ENCODE measurements at places on chromosomes 4 and X. TPM values are rescaled to one million over a fixed set of nuclear protein-coding genes. Genes with fewer than 3 reads are reported as not detected.

GRCh38 chr4:121698236-121698671, 1.5 kb upstream of the ANXA5 start:
- no peak for DNase-seq

DNA sequence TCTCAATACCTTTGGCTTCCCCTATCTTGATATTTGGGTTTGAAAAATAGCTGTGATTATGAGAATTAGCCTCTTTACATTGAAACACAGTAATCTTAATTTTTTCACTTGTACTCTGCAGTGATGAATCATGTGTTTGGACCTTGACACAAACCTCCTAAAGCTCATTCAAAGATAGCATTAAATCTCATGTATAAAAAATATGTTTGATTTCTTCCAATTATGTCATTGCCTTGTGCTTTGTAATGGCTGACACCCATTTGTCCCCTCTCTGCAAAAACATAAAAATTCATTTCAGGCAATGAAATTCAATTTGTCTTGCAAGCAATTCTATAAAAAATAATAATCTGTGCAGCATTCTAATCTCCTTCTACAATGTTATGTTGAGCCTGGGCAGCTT, 422.4 kb upstream of the BOD1L1 start:
- no peak for DNase-seq

DNA sequence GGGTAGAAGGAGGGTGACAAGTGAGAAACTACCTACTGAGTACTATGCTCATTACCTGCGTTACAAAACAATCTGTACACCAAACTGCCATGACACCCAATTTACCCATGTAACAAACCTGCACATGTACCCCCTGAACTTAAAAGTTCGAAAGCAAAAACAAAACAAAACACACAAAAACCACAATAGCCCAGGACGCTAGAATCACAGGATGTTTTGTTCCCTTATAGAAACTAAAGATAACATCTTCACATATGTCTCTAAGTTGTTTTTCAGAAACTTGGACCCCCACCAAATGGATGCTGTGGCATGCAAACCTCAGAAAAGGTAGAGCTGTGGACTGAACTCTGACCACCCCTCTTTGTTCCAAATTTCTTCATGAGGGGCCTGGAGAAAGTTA, 25.2 kb upstream of the PNMA5 start:
- no peak for DNase-seq

GRCh38 chr4:4687935-4688727, 146.3 kb upstream of the STX18 start:
- no peak for DNase-seq

DNA sequence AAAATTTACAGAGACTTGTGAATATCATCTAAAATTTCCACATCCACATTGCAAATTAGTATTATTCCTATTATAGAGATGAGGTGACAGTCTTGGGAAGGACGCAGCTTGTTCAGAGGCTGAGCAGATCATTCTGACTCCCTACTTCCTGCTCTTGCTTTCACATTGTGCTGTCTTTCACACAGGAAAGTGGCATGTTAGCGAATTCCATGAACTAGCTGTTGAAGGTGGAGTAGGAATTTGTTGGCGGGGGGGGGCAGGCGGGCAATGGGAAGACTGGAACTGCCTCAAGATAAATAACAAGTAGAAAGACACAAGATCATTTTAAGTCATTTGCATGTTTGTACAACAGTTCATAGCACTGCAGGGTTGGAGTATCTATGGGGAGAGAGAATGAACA, 2.3 kb downstream of the PF4V1 start:
- no peak for DNase-seq

DNA sequence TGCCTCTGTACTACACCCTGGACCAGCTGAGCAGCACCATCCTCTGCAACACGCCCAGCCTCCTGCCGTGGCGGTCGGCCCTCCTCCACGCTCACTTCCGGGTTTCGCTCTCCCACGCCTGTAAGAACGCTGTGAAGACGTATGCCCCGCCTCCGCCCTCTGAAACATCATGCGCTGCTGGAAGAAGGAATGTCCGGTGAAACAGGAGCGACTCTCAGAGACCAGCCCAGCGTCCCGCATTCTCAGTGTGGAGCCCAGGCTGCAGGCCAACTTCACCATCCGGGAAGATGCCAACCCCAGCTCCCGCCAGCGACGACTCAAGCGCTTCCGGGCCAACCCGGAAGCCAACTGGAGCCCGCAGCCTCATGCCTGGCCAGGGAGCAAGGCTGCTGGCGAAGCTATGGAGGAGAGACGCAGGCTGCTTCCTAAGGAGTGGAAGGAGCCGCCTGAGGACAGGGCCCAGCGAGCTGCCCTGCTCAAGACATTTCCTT, 186.1 kb upstream of the SLITRK2 start:
- no peak for DNase-seq

- DNase-seq = no peak
Observed at GRCh38 chr4:137312257-137312656, 220.0 kb downstream of the PCDH18 start.

DNA sequence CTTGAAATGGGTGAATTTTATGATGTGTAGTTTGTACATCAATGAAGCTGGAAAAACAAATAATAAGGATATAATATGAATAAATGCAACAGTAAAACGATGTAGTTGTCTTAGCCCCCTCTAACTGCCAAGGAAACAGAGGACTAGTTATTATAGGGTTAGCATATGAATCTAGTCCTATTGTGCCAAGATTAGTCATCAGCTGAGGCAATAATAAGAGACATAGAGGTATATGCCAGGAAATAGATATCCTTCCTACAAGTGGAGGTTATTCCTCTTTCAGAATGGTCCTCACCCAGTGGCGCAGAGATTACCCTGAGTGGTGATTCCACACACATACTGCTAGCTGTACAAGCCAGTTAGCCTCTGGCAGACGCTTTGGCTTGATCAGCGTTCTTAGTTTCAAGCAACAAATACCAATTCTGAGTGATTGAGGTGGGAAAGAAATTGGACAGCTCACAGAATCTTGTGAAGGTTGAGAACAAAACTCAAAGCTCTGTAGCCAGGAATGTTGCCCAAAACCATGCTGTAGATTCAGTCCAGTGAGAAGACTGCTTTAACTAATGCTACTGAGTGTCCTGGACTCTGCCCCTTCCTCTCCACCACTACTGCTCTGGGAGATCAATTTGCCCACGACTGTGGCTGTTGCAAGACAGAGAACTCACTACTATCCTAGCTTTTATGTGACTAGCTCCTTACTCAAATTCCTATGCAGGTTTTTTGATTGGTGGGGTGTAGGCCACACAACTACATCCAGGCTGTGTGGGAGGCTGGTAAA, 27.0 kb upstream of the ZNF280C start:
- DNase-seq = no peak

DNA sequence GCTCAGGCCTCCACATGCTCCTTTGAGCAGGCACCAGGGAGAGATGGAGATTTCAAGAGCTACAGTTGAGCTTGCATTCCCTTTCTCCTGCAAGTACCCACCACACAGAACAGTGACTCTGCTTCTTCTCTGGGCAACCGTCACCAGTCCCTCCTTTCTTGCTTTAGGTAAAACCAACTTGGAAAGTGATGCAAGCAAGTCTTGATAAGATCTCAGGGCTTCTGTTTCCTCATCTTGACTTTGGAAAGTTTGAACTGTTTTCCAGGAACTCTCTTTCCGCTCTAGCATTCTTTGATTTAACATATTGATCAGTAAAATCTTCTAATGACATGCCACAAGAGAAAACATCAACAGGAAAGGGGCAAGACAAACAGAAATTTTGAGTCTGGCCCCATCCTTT, 73.7 kb downstream of the USP46 start:
- no peak for DNase-seq

DNA sequence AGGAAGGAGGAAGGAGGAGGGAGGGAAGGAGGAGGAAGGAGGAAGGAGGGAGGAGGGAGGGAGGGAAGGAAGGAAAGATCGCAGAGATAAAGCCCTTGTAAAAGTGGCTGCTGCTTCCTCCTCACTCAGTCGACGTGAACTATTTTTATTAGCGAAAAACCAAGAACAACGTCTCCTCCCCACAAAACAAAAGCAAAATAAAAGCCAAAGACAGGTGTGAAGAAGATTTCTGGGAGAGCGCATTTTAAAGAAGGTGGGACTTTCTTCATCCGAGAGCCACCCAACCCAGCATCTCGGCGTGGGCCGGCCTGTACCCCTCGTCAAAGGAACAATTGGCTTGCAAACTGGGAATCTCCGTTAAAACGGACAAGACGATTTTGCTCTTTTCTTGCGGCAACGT, 40.7 kb upstream of the ASMTL start:
- DNase-seq = no peak

DNA sequence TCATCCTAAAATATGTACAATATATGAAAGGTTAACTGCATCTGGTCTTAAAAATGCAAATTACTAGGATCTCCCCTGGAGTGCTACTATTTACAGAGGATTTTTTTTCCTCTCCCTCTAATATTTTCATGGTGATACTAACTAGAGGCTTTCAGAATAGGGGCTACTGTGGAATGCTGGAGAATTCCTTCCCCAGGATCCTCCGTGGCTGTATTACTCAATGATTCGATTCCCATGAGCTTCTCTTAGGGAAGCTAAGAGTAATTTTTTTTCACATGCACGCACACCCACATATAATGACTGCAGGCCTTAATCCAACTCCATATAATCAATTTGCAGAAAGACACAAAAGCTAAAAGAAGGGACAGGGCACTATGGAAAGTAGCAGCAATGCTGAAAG, 184.7 kb downstream of the ARHGAP6 start:
- DNase-seq = no peak

- no peak for DNase-seq
Observed at GRCh38 chr4:173243321-173243720, 74.7 kb downstream of the GALNT7 start.

- peak; percentile 59 for DNase-seq
Observed at GRCh38 chr4:168831919-168832762, 177.9 kb downstream of the CBR4 start.

DNA sequence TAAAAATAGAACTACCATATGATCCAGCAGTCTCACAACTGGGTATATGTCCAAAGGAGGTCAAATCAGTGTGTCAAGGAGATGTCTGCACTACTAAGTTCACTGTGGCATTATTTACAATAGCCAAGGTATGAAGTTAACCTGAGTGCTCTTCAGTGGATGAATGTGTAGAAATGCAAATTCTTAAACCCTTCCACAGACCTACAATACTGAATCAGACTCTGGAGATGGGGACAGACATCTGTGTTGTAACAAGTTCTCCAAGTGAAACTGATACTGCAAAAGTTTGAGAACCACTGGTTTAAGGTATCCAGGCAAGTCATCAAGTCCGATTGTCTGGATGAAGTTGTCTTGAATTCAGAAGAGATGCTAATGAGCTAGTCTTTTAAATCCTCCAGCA, 38.5 kb downstream of the SMAD1 start:
- DNase-seq = no peak

DAPP1 gene
- not detected for total RNA-seq

UGT2B15 gene
- total RNA-seq = not detected

SSX1 gene
- total RNA-seq = not detected

TMEM47 gene
- total RNA-seq = 45.4 TPM

VCX2 gene
- total RNA-seq = not detected

BMPR1B gene
- 26.8 TPM for total RNA-seq

AFM gene
- not detected for total RNA-seq

NWD2 gene
- total RNA-seq = 0.05 TPM

ATP8A1 gene
- 11.9 TPM for total RNA-seq

Data from neural crest cell (in vitro differentiated cells).